Fibroblast of villous mesenchyme (primary cell): ENCODE measurements at places on chromosomes 11 and 22.

DNA sequence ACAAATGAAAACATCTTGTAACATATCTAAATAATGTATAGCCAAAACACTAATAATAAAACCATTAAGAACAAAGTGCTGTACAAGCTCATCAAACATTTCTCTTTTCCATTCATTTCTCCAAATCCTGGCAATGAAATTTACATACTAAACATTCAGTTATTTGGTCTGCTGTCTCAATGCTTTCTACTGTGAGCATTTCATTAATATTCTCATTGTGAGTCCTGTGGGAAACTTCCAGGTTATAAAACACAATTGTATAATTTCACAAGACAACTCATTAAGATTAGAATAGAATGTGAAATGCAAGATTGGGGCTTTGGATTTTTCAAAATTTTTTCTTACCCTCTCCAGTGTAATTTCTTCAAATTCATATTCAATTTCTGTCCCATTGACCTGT lies 876.9 kb upstream of the CCDC90B start:
- DNase-seq = no peak

- DNase-seq = no peak
Observed at GRCh38 chr11:61010466-61011228, 39.2 kb downstream of the CD6 start.

- DNase-seq = peak; percentile 22
Observed at GRCh38 chr11:73359930-73360742, 16.1 kb upstream of the RELT start.

GRCh38 chr11:79397252-79397651 lies 43.6 kb downstream of the TENM4 start:
- DNase-seq = no peak

GRCh38 chr11:86346513-86346912 lies 28.2 kb upstream of the CCDC81 start:
- DNase-seq = no peak
